ENCODE measurements at places on chromosomes 13 and 19.

GRCh38 chr19:45492137-45492626, 4.7 kb downstream of the RTN2 start:
- no peak for DNase-seq

DNA sequence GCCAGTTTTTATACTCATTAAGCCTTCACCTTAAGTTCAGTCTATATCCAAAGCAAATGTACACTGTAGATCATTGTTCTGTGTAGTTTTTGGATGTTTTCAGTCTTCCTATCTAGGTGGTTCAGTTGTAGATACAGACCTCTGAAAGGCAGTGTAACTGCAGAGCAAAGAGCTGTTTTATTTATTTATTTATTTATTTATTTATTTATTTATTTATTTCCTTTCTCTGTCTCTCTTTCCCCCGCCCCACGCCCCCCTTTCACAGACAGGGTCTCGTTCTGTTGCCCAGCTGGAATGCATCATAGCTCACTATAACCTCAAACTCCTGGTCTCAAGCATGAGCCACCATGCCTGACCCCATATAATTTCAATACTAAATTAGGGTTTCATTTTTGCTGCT, 281.8 kb upstream of the KLHL1 start:
- no peak for DNase-seq

DNA sequence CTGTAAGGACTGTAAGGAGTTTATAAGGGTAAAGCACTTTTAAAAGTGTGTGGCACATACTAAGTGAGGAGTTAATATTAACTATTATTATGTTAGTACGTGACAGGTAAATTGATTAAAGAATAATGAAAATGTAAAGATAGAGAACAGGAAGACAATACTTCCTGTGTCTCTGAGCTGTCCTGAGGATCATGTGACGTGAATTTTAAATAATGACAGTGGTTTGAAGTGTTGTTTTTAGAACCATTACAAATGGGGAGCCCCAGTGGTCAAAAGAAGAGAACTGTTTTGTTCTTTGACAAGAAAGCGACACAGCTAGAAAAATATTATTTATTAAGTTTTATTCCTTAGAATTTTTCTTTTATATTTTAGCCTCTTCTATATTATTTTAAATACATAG, 241.2 kb upstream of the STARD13 start:
- DNase-seq = no peak

DNA sequence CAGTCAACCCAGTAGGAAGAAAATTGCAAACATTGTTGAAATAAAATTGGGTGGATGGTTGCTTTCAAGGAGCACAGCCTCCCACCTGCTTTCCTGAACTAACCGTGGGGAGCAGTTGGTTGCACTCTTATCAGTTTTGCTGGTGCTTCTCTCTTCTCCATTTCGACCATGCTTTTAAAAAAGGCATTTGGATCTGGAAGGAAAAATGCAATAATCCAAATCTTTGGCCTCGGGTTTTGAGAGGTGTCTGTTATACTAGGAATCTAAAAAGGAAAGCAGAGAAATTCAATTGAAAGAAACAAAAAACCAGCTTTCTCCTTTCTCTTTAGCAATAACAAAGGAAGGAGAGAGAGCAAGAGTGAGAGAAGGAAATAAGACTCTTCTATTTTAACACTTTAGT, 113.6 kb upstream of the ARGLU1 start:
- DNase-seq = no peak

DNA sequence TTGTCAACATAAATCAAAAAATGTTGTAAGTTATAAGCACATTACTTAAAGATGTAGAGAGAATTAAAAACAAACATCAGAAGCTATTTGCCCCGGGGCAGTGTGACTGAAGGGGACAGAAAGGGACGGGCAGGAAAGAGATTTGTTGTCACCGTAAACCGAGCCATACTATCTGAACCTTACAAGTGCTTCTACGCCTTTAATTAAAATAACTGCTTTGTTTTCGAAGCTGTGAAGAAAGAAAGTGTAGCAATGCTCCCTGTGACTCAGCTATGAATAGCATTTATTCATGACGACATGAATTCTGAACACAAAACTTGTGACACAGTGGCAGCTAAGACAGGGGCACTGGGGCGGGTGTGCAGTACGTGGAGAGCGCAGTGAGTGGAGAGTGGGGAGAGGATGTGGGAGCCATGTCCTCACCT, 30.0 kb downstream of the ZNF787 start:
- DNase-seq = peak; percentile 86

DNA sequence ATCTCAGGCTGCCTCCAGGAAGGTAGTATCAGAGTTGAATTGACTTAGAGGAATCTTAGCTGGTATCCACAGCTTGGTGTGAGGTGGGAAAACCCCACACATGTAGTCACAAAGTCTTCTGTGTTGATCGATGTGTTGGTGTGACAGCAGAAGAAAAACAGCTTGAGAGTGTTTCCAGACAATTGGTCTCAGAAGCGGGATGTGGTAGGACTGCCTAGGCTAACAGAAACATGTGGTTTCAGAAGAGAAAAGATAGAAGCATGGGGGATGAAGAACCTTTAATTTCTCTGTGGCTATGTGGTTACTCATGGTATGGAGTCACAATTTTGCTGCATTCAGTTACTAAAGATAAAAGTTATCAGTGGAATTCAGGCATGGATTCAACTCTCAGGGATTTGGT, 134.7 kb upstream of the SLITRK5 start:
- no peak for DNase-seq

- no peak for DNase-seq
These were observed 19.6 kb upstream of the PTPRS start for GRCh38 chr19:5360003-5360780.

GRCh38 chr13:31625115-31625514, 114.2 kb upstream of the RXFP2 start:
- DNase-seq = peak; percentile 50

GRCh38 chr13:59471106-59471505, 692.6 kb downstream of the DIAPH3 start:
- no peak for DNase-seq
